Activated CD8-positive, alpha-beta memory T cell treated with anti-CD3 and anti-CD28 coated beads for 36 hours (primary cell): ENCODE measurements at places on chromosomes 1 and 21. TPM values are rescaled to one million over a fixed set of nuclear protein-coding genes. Genes with fewer than 3 reads are reported as not detected.

The TNNT2 gene
- not detected for total RNA-seq

The GUK1 gene
- total RNA-seq: 267 TPM

The FMO1 gene
- total RNA-seq: not detected

The OLFML3 gene
- 0.17 TPM for total RNA-seq

The TSACC gene
- not detected for total RNA-seq

The GRHL3 gene
- total RNA-seq: not detected

The DMBX1 gene
- total RNA-seq: not detected

The MTARC2 gene
- total RNA-seq: not detected

The GPR3 gene
- total RNA-seq: 4.1 TPM

The TACSTD2 gene
- not detected for total RNA-seq

The GIPC2 gene
- 0.13 TPM for total RNA-seq
